ENCODE measurements at places on chromosomes 11 and 22.

- no peak for DNase-seq
These were observed 426.6 kb downstream of the BRD1 start for GRCh38 chr22:49400941-49401598.

GRCh38 chr11:102279641-102280170, 37.6 kb upstream of the BIRC3 start:
- DNase-seq: no peak

DNA sequence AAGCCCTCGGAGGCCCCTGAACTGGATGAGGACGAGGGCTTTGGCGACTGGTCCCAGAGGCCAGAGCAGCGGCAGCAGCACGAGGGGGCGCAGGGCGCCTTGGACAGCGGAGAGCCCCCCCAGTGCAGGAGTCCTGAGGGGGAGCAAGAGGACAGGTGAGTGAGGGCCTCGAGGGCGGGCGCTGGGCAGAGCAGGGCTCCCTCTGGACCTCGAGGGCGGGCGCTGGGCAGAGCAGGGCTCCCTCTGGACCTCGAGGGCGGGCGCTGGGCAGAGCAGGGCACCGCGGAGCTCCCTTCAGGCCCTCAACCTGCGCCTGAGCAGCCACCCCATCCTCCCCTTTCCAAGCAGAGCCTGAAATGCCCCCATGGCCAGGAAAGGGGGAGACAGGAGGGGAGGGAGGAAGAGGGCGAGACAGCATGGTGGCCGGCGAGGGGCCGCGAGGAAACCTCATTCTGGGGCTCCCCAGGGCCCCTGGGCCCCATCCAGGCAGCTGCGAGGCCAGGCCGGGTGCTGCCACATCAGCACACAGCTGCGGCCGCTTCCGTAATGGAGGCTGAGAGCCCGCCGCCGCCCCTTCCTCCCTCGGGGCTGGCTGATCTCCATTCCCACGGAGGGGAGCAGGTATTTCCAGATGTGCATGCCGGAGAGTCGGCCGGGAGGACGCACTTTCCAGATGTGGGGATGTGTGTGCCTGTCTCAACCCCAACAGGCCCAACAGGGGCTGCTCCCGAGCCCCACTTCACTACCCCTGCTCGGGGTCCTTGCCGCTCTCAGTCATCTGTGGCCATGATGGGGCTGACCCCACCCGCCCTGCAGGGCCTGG, 10.0 kb downstream of the PRR33 start:
- DNase-seq: no peak

DNA sequence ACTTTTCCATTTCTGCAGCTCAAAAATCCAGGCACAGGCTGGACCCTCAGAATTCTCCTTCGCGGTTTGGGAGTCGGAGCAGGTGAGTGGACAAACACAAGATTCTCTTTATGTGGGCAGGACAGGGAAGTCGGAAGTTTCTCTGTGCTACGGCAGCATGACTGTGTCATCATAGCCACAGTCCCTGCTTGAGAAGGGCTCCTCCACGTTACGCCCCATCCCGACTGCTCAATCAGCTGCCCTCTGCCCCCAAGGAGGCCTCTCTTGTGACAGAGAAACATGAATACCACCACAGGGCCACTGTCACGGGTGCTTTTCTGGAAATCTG, 89.0 kb upstream of the SHISAL1 start:
- no peak for DNase-seq

- no peak for DNase-seq
These were observed 72.7 kb downstream of the RAB38 start for GRCh38 chr11:88102598-88102934.

Measured in KG1 (cell line).